ENCODE measurements at places on chromosomes 13 and 19.
A peak's percentile ranks its signal among the peaks of the same experiment; 100 is the strongest.

GRCh38 chr19:48756686-48757085 is 1.4 kb downstream of the FGF21 start:
- DNase-seq = no peak

- no peak for DNase-seq
Observed at GRCh38 chr13:19695428-19695827, 62.0 kb downstream of the MPHOSPH8 start.

DNA sequence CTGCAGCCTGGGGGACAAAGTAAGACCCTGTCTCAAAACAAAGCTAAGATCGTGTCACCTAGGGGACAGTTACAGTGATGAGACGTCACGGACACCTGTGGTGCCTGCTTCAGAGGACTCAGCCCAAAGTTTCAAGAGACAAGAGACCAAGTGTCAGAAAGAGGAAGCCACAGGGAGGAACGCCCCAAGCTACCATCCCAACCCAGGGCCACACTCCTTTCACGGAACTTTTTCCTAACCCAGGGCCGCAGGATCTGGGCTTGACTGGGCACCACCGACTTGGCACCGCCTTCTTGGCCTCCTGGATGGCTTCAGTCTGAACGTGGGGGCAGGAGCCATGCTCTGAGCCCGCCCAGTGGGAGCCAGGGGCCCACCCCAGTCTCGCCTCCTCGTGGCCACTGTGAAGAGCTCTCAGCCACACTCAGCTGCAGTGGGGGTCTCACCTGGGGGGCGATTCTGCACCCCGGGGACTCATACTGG is 8.5 kb downstream of the MOB3A start:
- DNase-seq = no peak

- no peak for DNase-seq
Observed at GRCh38 chr13:26222520-26223046, 469 bp upstream of the RNF6 start.

DNA sequence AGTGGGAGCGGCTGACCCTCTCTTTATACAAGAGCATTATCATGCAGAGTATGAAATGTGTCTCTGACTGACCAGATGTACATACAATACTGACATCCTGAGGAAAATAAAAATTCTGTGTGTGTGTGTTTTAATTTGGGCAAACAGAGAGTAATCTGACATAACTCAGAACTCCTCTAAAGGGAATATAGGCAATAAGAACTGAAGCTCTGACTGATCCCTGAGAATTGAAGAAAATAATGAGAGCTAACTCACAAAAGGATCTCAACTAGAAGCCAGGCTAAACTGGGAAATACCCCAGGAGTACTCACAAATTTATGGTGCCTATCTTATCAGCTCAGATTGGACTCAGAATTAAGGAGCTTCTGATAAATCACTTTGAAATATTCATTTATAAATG is 539.9 kb downstream of the OLFM4 start:
- DNase-seq = no peak

DNA sequence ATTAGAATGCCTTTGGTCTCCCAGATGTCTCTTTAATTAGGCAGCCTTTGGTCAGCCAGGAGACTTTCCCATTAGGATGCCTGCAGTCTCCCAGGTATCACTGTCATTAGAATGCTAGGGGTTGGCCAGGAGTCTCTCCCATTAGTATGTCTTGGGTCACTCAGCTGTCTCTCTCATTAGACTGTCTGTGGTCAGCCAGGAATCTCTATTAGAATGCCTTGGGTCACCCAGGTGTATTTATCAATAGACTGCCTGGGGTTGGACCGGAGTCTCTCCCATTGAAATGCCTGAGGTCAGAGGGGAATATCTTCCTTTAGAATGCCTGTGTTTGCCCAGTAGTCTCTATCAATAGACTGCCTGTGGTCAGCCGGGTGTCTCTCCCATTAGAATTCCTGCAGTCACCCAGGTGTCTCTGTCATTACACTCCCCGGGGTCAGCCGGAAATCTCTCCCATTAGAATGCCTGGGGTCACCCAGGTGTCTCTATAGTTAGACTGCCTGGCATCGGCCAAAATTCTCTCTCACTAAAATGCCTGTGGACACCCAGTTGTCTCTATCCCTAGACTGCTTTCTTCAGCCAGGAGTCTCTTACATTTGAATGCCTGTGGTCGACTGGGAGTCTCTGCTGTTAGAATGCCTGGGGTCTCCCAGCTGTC is 1460.3 kb downstream of the UQCRFS1 start:
- no peak for DNase-seq

DNA sequence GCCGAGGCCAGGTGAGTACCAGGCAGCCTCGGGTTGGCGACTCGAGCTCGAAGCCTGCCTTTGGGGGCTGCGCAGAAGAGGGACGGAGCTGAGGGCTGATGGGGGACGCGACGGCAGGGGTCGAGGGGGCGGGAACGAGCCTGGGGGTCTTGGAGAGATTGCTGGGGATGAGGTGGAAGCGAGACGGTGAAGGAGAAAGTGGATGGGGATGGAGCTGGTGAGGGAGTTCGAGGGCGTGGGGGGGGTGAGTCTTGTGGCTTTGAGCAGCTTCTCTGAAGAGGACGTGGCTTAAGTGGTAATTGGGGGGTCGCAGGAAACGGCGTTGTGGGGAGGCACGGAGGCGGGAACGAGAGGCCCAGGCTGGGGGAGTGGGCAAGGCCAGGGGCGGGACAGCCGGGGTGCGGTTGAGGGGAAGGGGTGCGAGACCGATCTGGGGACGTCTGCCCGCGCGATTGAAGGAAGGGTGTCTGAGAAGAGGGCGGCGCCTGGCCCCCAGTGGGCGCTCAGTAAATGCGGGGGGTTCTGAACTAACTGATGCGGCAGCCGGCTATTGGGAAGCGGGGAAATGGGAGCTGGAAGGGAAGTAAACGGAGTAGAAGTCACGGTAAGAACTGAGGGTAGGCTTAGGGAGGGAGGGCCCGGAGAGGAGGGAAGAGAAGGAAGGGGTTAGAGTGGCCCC is 426 bp downstream of the MYO9B start:
- no peak for DNase-seq

DNA sequence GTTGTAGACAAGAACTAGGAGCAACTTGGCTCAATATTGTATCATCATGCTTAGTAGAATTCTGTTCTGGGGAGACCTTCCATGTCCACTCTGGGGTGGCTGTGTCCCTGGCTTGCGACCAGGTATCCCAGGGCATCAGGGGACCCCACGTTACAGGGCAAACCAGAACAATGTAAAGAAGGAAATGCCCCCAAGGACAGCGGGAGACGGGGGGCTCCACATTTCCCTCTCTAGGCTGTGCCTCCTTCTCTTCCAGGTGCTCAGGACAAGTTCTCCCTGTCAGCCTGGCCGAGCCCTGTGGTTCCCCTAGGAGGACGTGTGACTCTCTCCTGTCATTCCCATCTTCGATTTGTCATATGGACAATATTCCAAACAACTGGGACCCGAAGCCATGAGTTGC is 30.8 kb downstream of the LAIR2 start:
- no peak for DNase-seq

- DNase-seq = peak; percentile 70
Observed at GRCh38 chr19:4977299-4978174, 8.6 kb downstream of the KDM4B start.

DNA sequence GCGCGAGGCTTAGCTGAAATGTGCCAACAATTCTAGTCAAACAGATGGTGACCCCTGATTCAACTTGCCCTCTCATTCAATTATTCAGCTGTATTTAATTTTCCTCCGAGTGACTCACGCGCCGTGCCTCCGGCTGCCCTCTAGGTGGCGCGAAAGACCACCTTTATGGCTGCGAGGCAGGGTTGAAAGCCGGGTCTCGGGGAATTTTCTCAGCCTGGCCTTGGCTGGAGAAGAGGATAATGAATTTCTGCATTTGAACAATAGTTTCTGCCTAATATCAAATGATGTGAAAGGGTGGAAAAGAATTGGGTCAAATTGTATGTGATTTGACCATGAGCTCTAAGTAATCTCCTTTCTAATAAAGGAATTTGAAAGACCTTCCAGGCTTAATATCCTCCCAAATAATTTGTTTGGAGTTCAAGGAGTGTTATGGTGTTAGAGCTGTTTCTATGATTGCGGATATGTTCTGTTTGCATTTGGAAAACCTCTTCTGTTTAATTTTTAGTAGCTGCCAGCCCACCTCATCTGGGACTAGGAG is 310.9 kb downstream of the ZNF536 start:
- peak; percentile 66 for DNase-seq

- no peak for DNase-seq
Observed at GRCh38 chr13:46757640-46758039, 39.3 kb downstream of the ESD start.

DNA sequence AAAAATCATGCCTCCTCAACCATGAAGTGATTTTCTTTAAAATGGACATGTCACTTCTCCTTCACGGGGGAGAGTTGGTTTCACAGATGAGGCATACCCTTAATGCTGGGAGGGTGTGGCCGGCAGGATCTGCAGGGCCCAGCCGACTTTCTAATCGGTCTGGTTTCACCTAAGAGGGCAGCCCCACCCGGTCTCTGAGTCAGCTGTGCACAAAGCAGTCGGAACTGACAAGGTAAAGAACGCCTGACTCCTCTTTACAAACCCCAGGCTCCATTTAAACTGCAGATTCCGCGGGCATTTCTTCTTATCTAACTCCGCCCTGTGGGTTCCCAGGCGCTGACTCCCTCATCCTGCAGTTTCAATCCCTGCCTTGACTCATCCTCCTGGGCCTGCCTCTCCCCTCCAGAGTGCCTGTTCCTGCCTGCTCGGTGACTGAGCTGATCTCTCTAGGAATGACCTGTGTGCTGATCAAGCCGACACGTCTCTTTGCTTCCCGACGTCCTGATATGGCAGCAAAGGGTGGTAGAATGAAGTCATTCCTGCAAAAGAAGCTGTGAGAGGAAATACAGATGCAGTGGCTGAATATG is 63.4 kb downstream of the EFNB2 start:
- peak; percentile 37 for DNase-seq

DNA sequence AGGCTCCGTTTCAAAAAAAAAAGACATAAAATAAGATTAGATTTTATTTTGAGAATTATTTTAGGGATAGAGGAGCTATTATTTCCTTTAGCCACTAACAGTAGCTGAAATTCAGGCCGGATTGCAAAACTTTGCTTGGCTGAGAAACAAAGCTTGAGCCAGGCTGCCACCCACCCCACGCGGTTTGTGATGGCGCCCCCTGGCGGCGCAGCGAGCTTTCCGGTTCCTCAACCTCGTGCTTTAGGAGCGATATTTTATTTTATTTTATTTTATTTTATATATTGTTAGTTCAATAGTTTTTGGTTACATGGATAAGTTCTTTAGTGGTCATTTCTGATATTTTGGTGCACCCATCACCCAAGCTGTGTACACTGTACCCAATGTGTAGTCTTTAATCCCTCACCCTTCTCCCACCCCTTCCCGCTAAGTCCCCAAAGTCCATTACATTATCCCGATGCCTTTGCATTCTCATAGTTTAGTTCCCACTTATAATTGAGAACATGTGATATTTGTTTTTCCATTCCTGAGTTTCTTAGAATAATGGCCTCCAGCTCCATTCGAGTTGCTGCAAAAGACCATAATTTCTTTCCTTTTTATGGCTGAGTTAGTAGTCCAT is 19.8 kb upstream of the CEACAM4 start:
- DNase-seq = no peak

GRCh38 chr19:50893047-50893736 is 18.0 kb downstream of the KLK4 start:
- no peak for DNase-seq

DNA sequence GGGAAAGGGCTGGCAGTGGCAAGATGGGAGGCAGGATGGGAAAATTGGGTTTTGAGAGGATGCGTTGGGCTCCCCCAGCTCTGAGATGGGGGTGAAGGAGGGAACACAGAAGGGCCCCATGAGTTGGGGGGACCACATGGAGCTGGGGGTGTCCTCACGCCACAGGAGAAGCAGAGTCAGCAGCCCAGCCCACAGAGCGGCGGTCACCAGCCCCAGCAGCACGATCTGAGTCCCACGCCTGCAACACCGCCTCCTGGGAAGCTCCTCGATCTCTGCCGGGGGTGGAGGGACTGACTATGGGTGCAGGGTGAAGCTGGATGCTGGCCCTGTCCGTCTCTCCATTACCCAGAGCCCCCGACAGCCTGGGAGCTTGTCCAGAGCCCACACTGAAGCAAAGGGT is 3.3 kb downstream of the FCER2 start:
- DNase-seq = no peak

DNA sequence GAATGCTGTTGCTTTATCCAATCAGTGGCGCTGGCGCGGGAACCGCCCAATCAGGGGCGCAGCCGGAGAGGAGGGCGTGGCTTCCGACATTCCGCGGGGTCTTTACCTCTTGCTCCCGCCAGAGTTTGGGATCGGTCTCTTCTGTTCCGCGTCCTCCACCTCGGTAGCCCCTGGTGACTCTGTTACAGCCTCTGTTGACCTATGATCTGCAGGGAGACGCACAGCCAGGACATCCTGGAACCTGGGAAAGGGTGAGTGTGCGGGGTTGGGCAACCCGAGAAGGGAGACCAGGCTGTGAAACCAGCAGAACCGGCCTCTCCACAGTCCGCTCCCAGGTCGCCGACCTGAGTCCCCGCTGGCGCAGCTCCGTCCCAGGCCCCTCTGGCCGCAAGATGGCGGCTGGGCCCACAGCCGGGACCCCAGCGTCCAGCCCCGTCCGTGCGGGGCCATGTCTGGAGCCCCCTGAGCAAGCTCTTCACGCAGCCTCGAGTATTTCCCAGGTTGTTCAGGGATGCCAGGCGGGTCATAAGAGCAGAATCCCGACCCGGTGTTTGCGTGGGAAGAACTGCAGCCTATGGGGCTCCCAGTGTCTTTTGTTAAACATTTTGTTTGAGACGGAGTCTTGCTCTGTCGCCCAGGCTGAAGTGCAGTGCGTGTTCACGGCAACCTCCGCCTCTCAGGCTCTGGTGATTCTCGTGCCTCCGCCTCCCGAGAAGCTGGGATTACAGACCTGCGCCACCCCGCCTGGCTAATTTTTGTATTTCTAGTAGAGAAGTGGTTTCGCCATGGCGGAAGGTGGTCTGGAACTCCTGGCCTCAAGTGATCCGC is 4.4 kb upstream of the ZNF681 start:
- no peak for DNase-seq

DNA sequence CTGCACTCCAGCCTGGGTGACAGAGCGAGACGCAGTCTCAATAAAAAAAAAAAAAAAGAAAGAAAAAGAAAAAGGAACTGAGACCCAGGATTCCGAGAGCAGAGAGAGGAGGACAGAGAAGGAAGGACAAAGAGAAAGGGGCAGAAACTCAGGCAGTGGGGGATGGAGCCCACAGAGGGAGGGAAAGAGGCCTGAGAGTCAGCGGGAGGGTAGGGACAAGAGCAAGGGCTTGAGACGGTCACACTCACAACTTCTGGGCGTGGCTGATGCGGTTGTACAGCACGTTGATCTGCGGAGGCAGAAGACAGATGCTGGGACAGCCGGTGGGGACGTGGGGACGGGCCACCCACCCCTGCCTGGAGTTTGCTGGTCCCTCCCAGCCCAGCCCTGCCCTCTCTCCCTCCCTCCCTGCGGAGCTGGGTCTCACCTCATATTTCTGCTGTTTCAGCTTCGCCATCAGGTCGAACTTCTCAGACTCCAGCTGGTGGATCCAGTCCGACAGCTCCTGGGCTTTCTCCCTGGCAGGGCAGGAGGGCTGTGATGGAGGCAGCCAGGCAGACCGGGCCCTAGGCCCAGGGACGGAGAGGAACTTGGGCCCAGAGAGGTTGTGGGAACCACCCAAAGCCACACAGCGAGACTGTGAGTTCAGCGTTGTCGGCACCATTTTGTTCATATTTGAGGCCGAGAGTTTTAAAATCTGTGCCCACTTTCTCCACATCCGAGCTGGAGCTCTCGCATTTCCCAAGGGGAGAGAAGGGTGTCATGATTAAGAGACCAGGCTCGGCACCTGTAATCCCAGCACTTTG is 15.2 kb downstream of the TNNT1 start:
- DNase-seq = no peak

- no peak for DNase-seq
Observed at GRCh38 chr19:21688464-21688863, 78.9 kb downstream of the ZNF100 start.

Data from BJ (cell line).